Hepatocyte (in vitro differentiated cells): ENCODE measurements at places on chromosomes 12 and 14. TPM values are rescaled to one million over a fixed set of nuclear protein-coding genes. Genes with fewer than 3 reads are reported as not detected.

KRT5 gene
- total RNA-seq = 13.0 and 15.8 TPM in 2 replicates

LRIG3 gene
- total RNA-seq = 63.9 and 71.5 TPM in 2 replicates

GRCh38 chr12:58844161-58844560, 76.1 kb downstream of the LRIG3 start:
- no peaks in the 10 kb centered on the region for H3K4me1 ChIP-seq
- H3K36me3 ChIP-seq = no peaks in the 10 kb centered on the region
- no peak overlapping the region for H3K4me3 ChIP-seq
- H3K27ac ChIP-seq = no peak overlapping the region
- DNase-seq = no peak

- H3K27me3 ChIP-seq = no peaks in the 10 kb centered on the region
- H3K36me3 ChIP-seq = no peaks in the 10 kb centered on the region
- H3K27ac ChIP-seq = no peak overlapping the region
- no peak overlapping the region for H3K4me3 ChIP-seq
Observed at GRCh38 chr14:22651586-22651985, 7.4 kb upstream of the OR6J1 start.

GRCh38 chr14:89175881-89176799, 240.9 kb downstream of the FOXN3 start:
- H3K27me3 ChIP-seq = no peaks in the 10 kb centered on the region
- no peak overlapping the region for H3K4me3 ChIP-seq
- peak overlapping the region; percentile 33 for H3K27ac ChIP-seq
- H3K36me3 ChIP-seq = no peaks in the 10 kb centered on the region
- peaks cover 9% of the 10 kb centered on the region for H3K4me1 ChIP-seq

FOXN3 gene
- total RNA-seq = 38.9 and 47.6 TPM in 2 replicates

GRCh38 chr12:754473-754820, 2.1 kb downstream of the WNK1 start:
- DNase-seq = peak; percentile 11
- no peaks in the 10 kb centered on the region for H3K27me3 ChIP-seq
- H3K27ac ChIP-seq = peak overlapping the region; percentile 97
- H3K36me3 ChIP-seq = no peaks in the 10 kb centered on the region

- H3K36me3 ChIP-seq = no peaks in the 10 kb centered on the region
- no peak for DNase-seq
- no peaks in the 10 kb centered on the region for H3K27me3 ChIP-seq
- no peak overlapping the region for H3K4me3 ChIP-seq
Observed at GRCh38 chr12:108881953-108882352, 2.1 kb downstream of the DAO start.

DNA sequence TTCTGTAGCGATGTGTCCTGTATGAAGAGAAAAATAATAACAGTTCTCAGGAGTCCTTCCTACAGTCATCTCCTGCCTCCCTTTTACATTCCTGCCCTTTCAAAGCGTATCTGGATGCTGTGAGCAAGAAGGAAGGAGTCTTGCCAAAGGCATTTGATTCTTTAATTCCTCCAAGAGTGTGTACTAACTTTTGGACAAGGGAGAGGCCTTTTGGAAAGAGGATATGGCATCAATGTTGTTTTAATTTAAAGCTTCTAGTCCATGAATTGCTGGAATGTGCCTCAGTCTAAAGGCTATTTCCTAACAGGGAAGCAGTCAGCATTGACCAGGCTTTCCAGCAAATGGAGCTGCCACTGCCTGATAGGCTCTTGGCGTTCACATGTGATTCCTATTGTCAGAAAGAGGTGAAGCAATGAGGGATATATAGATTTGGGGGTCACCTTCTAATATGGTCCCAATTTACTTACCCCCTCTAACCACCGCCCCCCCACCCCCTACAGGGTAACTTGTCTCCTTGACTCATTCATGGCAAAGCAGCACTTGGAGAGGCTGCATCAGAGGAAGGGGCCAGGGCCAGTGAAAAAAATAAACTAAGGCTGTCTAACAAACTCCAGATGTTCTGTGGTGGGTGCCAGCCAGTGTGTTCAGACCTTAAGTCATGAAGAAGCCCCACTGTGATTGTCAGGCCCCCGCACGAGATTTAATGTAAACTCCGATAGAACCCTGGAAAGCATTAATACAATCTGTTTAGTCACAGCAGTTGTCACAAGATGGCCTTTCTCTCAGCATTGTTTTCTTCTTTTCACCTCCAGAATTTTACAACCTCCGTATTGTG, 220.3 kb downstream of the FBXL14 start:
- H3K4me1 ChIP-seq = no peaks in the 10 kb centered on the region
- H3K27ac ChIP-seq = peak overlapping the region; percentile 50
- no peaks in the 10 kb centered on the region for H3K27me3 ChIP-seq

GRCh38 chr12:47920913-47921312, 16.1 kb upstream of the VDR start:
- H3K27me3 ChIP-seq = no peaks in the 10 kb centered on the region
- no peak overlapping the region for H3K4me3 ChIP-seq
- no peak overlapping the region for H3K27ac ChIP-seq

GRCh38 chr12:116621194-116621593, 62.0 kb downstream of the MAP1LC3B2 start:
- H3K4me1 ChIP-seq = no peaks in the 10 kb centered on the region
- no peak for DNase-seq
- no peaks in the 10 kb centered on the region for H3K27me3 ChIP-seq
- no peaks in the 10 kb centered on the region for H3K36me3 ChIP-seq
- no peak overlapping the region for H3K27ac ChIP-seq
- no peak overlapping the region for H3K4me3 ChIP-seq

GRCh38 chr12:52189376-52190174, 2.2 kb downstream of the KRT80 start:
- peaks cover 37% of the 10 kb centered on the region for H3K4me1 ChIP-seq
- H3K36me3 ChIP-seq = no peaks in the 10 kb centered on the region
- H3K27me3 ChIP-seq = no peaks in the 10 kb centered on the region
- no peak overlapping the region for H3K27ac ChIP-seq

EPYC gene
- total RNA-seq = 0.27 and 0.92 TPM in 2 replicates

DNA sequence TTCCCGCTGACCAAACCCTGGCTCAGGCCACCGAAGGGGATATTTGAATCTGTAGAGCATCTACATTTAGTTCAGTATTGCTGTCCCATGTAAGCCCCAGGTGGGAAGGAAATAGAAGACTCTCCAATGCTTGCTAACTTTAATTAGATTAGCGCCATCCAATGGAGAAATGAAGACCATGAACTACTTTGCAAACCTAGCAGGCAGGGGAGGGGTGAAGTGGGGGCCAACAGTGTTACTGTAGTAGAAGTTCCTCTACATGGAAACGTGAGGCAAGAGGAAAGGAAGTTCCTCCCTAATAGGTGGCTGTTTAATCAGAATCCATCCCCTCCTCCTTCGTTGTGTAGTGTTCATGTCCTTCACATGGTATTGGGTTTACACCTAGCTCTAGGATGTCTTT, 9.3 kb upstream of the DENND5B start:
- no peak overlapping the region for H3K27ac ChIP-seq
- H3K4me3 ChIP-seq = no peak overlapping the region
- H3K4me1 ChIP-seq = no peaks in the 10 kb centered on the region
- H3K27me3 ChIP-seq = no peaks in the 10 kb centered on the region

GRCh38 chr12:116065606-116066005, 211.9 kb downstream of the MED13L start:
- no peaks in the 10 kb centered on the region for H3K27me3 ChIP-seq
- H3K4me1 ChIP-seq = peaks cover 10% of the 10 kb centered on the region
- H3K4me3 ChIP-seq = no peak overlapping the region
- no peaks in the 10 kb centered on the region for H3K36me3 ChIP-seq

IFNG-AS1 gene
- not detected in 2 replicates for total RNA-seq

DNA sequence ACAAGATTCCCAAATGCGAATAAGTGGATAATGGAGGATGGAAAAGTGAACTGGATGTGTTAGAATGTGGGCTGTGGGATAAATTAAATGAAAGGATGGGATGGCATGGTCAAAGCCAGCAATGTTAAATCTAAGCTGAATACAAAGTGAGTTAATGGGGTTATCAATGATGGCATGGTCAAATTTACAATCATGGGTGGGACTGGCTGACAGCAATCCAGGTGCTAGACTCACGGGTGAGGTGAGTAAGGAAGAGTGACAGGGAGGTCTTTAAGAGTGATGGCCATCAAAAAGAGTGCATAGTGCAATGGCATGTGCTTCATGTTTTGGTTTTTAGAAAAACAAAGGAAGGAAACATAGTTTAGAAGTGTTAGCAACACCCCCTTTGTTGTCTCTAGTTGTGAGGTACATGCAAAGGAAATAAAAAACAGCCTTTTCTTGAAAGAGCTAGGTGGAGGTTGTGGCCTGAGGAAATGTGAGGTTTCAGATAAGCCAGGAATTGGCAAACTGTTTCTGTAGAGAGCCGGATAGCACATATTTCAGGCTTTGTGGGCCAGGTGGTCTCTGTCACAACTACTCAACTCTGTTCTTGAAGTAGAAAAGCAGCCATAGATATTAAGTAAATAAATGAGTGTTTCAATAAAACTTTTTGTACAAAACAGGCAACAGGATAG, 328.7 kb downstream of the RPL10L start:
- no peak for DNase-seq

SAMD15 gene
- total RNA-seq = 0.90 and 1.2 TPM in 2 replicates

SERPINA12 gene
- total RNA-seq = 0.60 TPM in 1 of 2 replicates, not detected in the other

GRCh38 chr14:67426983-67427606, 15.1 kb upstream of the PLEK2 start:
- H3K4me3 ChIP-seq = no peak overlapping the region
- peaks cover 25% of the 10 kb centered on the region for H3K4me1 ChIP-seq
- peak overlapping the region; percentile 88 for H3K27ac ChIP-seq

RAPGEF3 gene
- total RNA-seq = 1.0 and 2.6 TPM in 2 replicates

RND1 gene
- 25.8 and 39.1 TPM in 2 replicates for total RNA-seq

GRCh38 chr12:109739747-109740693, 26.4 kb downstream of the FAM222A start:
- DNase-seq = no peak
- peak overlapping the region; percentile 34 for H3K27ac ChIP-seq
- no peaks in the 10 kb centered on the region for H3K36me3 ChIP-seq
- H3K4me3 ChIP-seq = no peak overlapping the region

SLC38A6 gene
- total RNA-seq = 26.0 TPM in 2 replicates

DNA sequence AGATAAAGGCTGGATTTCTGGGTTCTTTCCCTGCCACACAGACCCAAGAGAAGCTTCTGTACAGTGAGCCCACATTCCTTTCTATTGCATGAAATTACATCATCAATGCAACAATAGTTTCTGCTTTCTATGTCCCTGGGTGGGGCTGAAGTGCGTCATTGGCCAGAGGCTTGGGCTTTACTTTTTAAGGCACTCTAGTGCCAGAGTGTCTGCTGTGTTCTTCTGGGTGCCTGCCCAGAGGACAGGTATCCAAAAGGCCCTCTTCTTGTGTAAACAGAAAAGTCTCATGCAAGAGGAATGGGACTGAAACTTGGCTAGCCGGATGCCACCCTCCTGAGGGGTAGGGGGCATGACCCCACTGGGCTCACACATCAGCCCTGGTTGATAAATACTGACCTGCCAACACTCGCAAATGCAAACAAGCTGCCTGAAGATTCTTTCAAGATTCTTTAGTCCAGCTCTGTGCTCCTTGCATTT, 5.9 kb downstream of the KRT86 start:
- no peaks in the 10 kb centered on the region for H3K36me3 ChIP-seq
- peaks cover 29% of the 10 kb centered on the region for H3K4me1 ChIP-seq
- no peaks in the 10 kb centered on the region for H3K27me3 ChIP-seq
- DNase-seq = peak; percentile 64
- H3K27ac ChIP-seq = peak overlapping the region; percentile 77

GNG2 gene
- 9.0 and 13.7 TPM in 2 replicates for total RNA-seq

TAS2R13 gene
- total RNA-seq = 2.1 and 3.2 TPM in 2 replicates

GDF3 gene
- total RNA-seq = not detected in 2 replicates

KRT77 gene
- not detected in 2 replicates for total RNA-seq

DNA sequence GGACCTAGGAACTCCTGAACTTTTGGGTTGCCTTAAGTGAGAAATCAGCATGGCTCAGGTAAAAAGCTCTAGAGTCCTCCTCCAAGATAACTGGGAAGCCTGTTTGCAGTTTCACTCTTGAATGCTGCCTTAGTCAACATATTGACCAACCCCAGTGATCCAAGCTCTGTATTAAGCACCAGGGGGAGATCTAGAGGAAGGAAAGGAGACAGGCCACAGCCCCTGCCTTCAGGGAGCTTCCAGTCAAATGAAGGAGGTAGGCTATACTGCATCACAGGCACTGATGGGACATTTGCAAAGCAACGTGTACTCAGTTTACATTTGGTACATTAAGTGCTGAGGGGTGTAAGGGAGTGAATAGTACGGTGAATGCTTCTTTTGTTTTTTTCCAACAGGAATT, 1.2 kb upstream of the CSAD start:
- no peak for DNase-seq
- no peaks in the 10 kb centered on the region for H3K36me3 ChIP-seq
- peaks cover 30% of the 10 kb centered on the region for H3K4me1 ChIP-seq
- H3K27ac ChIP-seq = peak overlapping the region; percentile 94
- peak overlapping the region; percentile 33 for H3K4me3 ChIP-seq
